ENCODE measurements at places on chromosomes 3 and 15.
A peak's percentile ranks its signal among the peaks of the same experiment; 100 is the strongest.

DNA sequence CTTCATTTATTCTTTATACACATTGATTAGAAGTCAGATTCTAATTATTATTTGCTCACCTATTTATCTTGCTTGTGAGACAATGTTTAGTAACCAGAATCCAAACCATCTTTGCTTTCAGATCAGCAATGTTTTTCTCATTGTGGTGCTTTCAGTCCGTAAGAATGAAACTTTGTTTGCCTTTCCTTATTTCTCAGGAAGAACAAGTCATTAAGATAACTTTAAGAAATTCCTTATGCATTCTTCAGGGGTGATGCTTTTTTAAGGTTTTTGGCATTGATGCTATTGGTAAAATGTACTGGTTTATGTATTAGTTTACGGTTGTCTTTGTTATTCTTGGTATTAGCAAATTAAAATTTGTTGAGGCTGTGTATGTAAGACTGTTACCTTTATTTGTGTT is 120.8 kb upstream of the POU1F1 start:
- DNase-seq, result no peak

DNA sequence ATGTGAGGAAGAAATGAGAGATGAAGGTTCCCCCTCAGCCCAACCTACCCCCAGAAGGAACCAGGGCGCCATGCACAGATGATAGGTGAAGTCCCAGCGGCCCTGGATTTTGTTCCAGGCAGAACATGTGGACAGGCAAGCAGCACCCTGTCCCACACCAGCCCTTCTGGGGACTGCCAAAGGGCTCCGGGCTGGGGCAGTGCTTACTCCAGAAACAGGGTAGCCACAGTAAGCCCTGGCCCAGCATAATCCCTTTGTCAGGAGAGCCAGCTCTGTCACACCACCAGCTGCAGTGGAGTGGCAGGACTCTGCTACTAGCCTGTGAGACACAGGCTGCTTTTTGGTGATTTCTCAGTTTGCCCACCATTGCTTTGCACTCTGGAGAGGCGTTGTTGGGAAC is 6.3 kb downstream of the FBXL22 start:
- no peak for DNase-seq

DNA sequence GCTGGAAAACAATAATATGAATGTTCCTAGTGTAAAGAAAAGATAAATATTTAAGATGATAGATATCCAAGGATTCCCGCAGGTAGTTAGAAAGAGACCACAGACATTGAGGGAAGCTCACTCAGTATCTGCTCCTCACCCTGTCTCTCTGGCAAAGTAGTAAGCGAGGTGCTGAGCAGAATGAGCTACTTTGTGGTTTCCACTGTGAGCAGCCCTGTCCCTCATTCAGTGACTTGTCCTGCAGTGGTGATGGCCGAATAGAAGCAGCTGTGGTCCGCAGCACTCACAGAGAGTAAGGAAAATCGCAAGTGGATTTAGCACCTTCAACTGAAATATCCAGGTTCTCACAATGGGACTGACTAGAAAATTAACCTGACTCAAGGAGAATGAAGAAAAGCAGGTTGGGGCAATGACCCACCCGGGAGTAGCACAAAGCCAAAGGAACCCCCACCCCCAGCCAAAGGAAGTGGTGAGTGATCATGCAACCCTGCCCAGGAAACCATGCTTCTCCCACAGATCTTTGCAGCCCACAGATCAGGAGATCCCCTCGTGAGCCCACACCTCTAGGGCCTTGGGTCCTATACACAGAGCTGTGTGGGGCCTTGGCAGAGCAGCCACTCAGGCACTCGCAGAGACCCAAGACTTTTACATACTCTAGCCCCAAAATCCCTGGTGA is 21.8 kb upstream of the SLC25A38 start:
- DNase-seq, result no peak

DNA sequence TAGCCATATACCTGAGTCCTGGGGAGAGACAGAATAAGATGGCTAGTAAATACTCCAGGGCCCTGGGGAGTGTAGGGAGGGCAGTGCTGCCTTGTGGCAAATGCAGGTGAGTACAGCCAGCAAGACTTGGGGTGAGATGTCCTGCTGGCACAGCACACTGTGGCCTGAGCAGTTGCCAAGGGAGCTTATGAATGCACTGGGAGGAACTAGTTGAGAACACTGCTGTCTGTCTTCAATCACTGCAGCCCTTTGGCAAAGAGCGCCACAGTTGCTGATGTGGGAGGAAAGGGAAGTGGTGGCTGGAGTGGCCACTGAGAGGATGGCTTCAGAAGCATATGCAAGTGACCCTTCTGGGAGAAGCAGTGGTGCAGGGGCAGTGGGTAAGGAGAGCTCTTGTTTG is 264.6 kb downstream of the RORA start:
- DNase-seq, result peak; percentile 78

- no peak for DNase-seq
Measured at GRCh38 chr3:123067689-123068600, 1.1 kb downstream of the PDIA5 start.

- no peak for DNase-seq
Measured at GRCh38 chr3:194466761-194467356, 19.9 kb downstream of the ATP13A3 start.

- DNase-seq, result no peak
Measured at GRCh38 chr15:44296625-44297524, 8.4 kb downstream of the GOLM2 start.

- no peak for DNase-seq
Measured at GRCh38 chr3:89964347-89964746, 856.9 kb downstream of the EPHA3 start.

- DNase-seq, result no peak
Measured at GRCh38 chr3:189394599-189395121, 222.9 kb downstream of the TPRG1 start.

GRCh38 chr3:25405335-25405734 is 22.7 kb upstream of the RARB start:
- DNase-seq, result no peak

GRCh38 chr3:175940243-175940642 is 1081.1 kb downstream of the NAALADL2 start:
- no peak for DNase-seq

GRCh38 chr15:50277370-50277769 is 11.8 kb upstream of the HDC start:
- no peak for DNase-seq

- DNase-seq, result peak; percentile 18
Measured at GRCh38 chr3:169771497-169772304, 1.5 kb upstream of the MYNN start.

GRCh38 chr3:172148702-172149565 is 109.6 kb downstream of the FNDC3B start:
- no peak for DNase-seq

GRCh38 chr15:86526938-86527690 is 447.4 kb downstream of the AGBL1 start:
- no peak for DNase-seq

DNA sequence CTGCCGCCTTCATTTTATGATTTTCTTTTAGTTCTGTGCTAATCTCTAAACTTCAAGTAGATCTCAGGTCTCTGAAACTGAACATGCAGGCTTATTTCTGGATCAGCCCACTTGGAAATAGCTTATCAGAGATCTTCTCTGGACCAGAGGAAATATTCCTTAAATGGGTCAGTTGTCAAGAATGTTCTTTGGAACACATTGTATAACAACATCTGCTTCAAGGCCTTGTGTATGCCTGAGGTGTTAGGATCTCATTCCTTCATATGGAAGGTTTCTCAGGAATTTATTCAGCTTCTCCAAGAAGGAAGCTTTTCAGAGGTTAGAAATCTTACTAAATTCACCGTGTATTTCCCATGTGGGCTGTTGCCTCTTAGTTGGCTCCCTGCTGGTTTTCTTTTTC is 47.4 kb downstream of the SYN2 start:
- DNase-seq, result no peak

DNA sequence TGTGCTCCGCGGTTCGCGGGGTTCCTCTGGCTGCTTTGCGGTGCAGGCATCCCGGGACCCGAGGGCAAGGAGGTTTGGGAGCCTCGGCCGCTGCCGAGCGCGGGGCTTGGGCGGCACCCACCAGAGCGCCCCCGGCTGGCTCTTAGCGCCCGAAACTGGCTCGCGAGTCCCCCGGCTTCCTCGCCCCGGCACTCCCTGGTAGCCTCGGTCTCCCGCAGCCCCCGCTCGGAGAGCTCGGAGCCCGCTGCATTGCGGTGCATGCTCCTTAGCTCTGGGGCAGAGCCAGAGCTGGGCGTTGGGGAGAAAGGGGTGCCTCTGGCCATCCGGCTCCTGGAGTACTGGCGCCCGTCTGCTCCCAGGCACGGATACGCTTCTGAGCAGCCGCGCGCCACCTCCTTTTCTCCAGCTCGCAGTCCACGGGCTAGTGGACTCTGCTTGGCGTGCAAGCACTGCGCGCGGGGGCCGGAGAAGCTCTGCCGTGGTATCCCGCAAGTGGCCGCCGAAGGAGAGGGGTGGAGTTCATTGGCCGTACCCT is 753 bp downstream of the EPHB1 start:
- DNase-seq, result no peak

- no peak for DNase-seq
Measured at GRCh38 chr3:128315313-128315712, 151.4 kb downstream of the DNAJB8 start.

GRCh38 chr3:149009732-149010131 is 18.4 kb downstream of the GYG1 start:
- DNase-seq, result no peak

- no peak for DNase-seq
Measured at GRCh38 chr3:128488636-128488990, 4.4 kb downstream of the GATA2 start.

GRCh38 chr3:76293856-76294255 is 508.5 kb upstream of the ZNF717 start:
- DNase-seq, result no peak

DNA sequence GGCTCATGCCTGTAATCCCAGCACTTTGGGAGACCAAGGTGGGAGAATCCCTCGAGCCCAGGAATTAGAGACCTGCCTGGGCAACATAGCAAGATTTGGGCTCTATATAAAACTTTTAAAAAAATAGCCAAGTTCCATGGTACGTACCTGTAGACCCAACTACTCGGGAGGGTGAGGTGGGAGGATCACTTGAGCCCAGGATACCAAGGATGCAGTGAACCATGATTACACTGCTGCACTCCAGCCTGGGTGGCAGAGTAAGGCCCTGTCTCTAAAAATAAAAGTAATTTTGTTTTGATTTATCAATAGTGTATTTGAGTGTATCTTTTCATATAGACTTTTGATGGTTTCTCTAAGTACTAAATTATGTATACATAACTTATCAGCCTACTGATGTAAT is 63.1 kb downstream of the LSM3 start:
- DNase-seq, result no peak

DNA sequence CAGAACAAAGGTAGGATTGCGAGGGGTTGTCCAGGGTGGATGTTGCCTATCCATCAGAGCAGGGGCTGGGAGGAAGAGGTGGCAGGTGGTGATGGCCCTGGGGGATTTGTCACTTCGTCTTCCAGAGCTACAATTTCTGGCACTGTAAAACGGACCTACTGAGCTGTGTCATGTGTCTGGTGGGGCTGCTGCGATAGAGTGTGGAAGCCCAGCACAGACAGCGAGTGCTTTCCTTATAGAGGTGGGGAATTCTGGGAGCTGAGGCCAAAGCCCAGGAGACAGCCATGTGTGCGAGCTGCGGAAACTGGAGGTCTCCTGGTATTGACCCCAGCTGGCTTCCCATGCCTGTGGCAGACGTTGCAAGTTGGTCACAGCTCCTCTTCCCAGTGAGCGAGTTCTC is 61.2 kb upstream of the SEC22A start:
- no peak for DNase-seq

Measured in gastrocnemius medialis (tissue), 4 donors.